ENCODE measurements at places on chromosomes 7 and 10.

- DNase-seq = no peak
Measured at GRCh38 chr10:60291344-60291930, 98.2 kb downstream of the ANK3 start.

DNA sequence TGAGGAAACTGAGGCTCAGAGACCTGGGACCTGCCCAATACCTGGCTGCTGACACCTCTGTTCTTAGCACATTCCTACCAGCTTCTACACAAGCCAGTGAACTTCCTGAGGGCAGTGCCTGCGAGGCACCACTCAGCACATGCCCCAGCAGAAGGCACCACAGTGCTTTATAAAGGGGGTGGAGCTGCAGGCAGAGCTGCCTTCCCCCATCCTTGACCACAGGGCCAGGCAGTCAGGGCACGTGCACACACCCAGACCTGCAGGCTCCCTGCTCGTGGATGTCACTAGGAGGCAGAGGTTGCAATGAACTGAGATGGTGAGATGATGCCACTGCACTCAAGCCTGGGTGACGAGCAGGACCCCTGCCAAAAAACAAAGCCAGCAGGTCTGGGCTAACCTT, 39.2 kb upstream of the TUBB8 start:
- no peak for DNase-seq

GRCh38 chr7:81549484-81550016, 220.3 kb downstream of the HGF start:
- no peak for DNase-seq

- no peak for DNase-seq
Measured at GRCh38 chr10:121270906-121271305, 327.3 kb downstream of the FGFR2 start.

Data from frontal cortex (tissue), 4 donors.